Activated gamma-delta T cell treated with Interleukin-2 at 50 U/mL for 16 hours (primary cell): ENCODE measurements at places on chromosomes 1 and 21.

- no peak for DNase-seq
Measured at GRCh38 chr1:220271706-220272046, 577 bp downstream of the RAB3GAP2 start.

GRCh38 chr1:17933501-17933900, 174.1 kb upstream of the IGSF21 start:
- DNase-seq = no peak

DNA sequence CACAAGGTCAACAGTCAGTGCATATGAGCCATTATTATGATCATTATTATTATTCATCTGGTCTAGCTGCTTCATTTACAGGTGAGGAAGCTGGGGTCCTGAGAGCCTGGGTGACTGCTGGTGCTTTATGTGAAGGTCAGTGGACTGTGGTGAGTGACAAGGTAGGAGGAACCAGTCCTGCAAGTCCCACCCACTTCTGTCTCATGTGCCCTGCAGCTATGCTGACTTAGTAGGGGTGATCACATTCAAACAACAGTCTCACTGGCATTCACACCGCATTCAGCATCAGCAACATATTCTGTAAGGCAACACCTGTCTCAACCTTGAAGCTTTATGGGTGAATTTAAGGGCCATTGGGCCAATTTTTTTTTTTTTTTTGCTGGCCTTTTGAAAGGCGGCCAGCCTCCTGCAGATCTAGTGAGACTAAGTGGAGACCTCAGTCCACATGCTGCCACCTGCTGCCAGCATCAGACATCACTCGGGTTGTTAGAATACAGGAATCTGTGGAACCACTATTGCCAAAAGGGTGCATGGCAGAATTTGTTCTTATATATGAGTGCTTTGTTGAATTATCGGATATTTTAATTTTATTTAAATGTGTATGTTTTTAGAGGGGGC, 59.9 kb upstream of the CACNA1E start:
- DNase-seq = peak; percentile 20

GRCh38 chr21:42654179-42654912, 925 bp downstream of the PDE9A start:
- DNase-seq = peak; percentile 22

- no peak for DNase-seq
Measured at GRCh38 chr1:48061162-48062136, 64.3 kb upstream of the TRABD2B start.
